CD4-positive, alpha-beta T cell treated with Interleukin-6 at 100 ng/mL for 8 hours (primary cell): ENCODE measurements at places on chromosomes 16 and 17.

DNA sequence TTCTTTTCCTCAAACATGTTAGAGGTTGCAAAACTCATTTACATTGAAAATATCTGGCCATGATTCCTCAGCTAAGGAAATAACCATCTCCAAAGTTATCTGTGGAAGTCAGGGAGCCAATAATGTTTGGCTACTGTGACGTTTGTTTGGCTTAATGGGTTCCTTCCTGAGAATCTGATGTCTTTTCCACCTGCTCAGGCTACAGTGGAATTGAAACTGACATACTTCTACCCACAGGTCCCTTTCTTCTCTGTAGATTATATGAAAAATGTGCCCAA, 221.1 kb upstream of the XYLT1 start:
- DNase-seq, result no peak

- DNase-seq, result no peak
Measured at GRCh38 chr17:6100891-6101500, 30.8 kb downstream of the WSCD1 start.

DNA sequence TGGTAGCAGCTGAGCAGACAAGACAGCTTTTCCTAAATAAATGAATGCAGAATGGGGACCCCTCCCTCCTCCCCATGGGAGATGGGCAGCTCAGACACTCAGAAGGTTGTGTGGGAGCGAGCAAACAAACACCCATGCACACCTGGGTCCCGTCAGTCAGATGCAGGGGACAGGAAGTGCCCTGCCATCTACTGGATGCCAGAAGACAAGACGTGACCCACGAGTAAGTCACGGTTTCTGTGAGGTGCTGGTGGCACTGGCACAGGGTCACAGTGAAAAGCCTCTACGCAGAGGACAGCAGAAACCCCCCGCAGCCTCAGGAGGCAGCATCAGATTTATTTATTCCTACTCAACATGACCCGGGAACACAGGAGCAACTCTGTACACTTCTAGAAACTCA, 8.4 kb downstream of the HBQ1 start:
- peak; percentile 24 for DNase-seq

- no peak for DNase-seq
Measured at GRCh38 chr17:12575641-12576040, 90.0 kb upstream of the MYOCD start.

GRCh38 chr17:17859909-17860765, 23.4 kb upstream of the SREBF1 start:
- DNase-seq, result peak; percentile 72
